ENCODE measurements at places on chromosomes 3 and 15. TPM values are rescaled to one million over a fixed set of nuclear protein-coding genes. Genes with fewer than 3 reads are reported as not detected.
A peak's percentile ranks its signal among the peaks of the same experiment; 100 is the strongest.

DNA sequence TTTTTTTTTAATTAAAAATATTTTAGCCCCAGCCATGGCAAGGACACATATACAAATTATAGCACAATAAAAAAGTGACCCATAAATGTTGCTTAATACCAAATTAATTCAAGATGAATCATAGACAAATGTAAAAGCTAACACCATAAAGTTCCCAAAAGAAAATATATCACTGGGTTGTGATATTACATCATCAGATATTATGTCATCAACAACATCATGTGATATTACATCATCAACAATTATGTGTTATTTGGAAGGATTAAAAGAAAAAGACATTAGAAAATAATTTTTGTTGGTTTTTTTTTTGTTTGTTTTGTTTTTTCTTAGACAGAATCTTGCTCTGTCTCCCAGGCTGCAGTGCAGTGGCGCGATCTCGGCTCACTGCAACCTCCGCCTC, 34.5 kb upstream of the ABHD10 start:
- no peak for DNase-seq

- DNase-seq, result no peak
These were observed 139.1 kb downstream of the LSAMP start for GRCh38 chr3:116306149-116306548.

DNA sequence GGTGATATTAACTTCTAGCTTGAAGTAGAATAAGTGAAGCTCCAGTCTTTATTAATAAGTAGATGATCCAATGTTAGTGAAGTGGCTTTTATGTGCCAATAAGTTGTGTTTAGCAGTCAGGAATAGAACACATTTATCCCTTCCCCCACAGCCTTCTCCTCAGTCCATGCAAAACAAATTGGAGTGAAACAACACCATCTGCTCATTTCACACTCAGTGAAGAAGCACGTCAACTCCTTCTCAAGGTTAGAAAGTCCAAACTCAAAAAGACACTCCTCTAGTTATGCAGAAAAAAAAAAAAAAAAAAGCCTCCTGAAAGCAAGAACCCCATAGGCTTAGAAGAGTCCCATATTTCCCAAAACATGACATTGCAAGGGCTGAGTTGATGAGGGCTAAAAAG, 18.0 kb upstream of the NEO1 start:
- DNase-seq, result no peak

DNA sequence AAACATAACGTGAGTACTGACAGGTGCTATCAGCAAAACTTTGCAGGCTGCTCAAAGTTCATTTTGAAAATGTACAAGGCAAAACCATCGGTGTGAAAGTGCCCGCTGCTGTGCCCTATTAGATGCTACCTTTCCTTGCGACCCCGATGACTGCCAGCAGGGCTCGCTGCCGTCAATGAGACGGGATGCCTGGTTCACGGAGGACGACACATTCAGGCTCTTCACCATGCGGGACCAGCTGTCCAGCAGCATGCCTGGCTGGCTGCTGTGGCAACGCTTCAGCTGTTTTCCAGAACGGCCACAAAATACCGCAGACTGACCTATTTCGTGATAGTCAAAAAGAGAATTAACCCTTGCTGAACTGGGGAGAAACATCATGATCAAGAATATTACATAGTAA, 92.7 kb upstream of the OCA2 start:
- no peak for DNase-seq

DNA sequence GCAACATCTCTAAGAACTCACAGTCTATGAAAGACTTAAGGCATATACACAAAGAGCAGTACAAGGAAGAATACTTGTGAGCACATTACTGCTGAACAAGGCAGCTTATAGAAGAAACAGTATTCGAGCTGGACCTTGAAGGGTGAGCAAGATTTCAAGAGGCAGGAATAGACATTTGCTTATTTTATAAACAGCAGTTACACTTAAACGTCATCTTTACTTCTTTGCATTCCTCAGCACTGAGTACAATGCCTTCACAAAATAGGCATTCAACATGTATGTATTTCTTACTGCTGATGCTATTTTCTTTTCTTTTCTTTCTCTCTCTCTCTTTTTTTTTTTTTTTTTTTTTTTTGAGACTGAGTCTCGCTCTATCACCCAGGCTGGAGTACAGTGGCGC, 205.8 kb downstream of the ZIC4 start:
- no peak for DNase-seq

DNA sequence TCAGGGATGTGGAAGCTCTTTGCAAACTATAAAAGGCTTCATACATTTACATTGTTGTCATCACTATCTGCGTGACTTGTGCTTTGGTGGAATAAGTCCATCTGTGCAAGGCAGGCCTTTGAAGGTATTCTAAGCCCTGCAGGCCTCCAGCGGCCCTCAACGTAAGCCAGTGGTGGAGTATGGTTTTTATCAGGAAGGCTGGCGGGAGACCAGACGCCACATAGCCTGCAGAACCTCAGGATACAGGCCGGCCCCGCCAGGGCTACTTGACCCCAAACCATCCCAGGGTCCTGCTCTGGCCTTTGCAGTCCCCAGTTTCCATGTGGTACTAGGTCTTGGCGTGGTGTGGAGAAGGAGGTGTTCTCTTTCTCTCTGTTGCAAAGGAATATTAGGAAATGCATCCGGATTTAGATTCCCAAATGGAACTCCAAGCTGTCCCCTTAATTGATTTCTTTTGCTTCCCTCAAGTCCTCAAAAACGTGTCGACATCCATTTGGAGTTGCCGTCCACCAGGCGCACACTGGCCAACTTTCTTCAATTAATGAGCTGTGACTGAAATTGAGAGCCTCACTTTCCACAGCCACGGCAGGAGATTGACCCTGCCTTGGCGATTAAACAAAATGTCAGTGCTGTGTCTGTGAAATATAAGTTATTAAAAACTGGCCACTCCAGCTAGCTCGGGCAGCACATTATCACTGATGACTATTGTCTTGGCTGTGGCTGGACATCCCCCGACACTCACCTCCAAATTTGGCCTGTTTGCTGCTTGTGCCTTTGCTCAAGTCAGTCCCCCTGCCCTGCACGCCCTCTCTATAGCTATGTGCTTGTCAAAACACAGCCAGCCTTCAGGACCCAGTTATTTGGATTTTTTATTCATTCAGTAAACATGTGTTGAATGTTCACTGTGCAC, 239.8 kb upstream of the TLE3 start:
- DNase-seq, result peak; percentile 62

GRCh38 chr3:9255976-9256375, 6.5 kb upstream of the SRGAP3 start:
- DNase-seq, result no peak

DNA sequence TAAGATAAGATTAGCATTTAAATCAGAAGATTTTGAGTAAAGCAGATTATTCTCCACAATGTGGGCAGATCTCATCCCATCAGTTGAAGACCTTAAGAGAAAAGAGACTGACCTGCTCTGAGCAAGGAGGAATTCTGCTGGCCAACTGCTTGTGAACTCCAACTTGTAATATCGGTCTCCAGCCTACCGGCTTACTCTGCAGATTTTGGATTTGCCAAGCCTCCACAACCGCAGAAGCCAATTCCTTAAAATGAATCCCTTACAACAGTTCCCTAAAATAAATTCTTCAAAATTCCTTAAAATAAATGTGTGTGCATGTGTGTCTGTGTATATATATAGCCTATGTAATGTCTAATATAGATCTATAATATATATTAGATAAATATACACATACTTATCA, 107.4 kb upstream of the KLF13 start:
- no peak for DNase-seq

DNA sequence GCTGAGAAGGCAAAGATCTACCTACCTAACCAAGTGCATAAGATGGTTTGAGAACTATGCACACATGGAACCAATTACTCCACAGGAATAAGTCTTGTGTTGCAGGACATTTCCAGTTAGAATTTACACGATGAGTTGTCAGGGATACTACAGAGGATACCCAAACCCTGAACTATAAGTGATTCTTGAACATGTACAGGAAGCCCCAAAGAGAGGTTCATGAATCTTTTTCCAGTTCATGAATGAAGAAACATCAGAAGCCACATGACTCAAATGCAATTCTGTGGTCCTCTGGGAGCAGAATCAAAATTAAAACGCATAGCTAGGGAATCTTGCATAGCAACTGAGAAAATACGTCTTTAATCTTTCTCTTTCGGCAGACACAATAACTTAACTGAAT, 114.1 kb upstream of the LMCD1 start:
- DNase-seq, result no peak

DNA sequence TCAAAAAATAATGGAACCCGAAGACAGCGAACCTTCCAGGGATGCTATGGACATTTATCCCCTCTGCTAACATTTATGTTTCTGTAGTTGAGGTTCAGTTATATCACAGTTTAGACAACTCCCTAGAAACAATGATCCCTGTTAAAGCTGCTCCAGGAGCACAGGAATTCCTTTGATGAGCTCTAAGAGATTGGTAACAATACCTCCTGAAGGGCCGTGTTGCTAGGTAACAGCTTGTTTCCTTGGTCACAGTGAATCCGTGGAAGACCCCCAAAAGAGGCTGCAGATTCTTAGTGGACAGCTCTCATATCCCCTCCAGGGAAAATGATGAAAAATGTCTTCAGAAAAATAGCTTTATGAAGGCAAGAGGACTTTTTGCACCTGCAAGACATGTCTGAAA, 160.2 kb downstream of the SERPINI1 start:
- DNase-seq, result no peak

GRCh38 chr3:34323517-34323916, 525.1 kb downstream of the PDCD6IP start:
- DNase-seq, result no peak

GRCh38 chr3:25377042-25377441, 51.0 kb upstream of the RARB start:
- DNase-seq, result no peak

GRCh38 chr3:139934613-139935015, 371 bp upstream of the CLSTN2 start:
- DNase-seq, result peak; percentile 86

DNA sequence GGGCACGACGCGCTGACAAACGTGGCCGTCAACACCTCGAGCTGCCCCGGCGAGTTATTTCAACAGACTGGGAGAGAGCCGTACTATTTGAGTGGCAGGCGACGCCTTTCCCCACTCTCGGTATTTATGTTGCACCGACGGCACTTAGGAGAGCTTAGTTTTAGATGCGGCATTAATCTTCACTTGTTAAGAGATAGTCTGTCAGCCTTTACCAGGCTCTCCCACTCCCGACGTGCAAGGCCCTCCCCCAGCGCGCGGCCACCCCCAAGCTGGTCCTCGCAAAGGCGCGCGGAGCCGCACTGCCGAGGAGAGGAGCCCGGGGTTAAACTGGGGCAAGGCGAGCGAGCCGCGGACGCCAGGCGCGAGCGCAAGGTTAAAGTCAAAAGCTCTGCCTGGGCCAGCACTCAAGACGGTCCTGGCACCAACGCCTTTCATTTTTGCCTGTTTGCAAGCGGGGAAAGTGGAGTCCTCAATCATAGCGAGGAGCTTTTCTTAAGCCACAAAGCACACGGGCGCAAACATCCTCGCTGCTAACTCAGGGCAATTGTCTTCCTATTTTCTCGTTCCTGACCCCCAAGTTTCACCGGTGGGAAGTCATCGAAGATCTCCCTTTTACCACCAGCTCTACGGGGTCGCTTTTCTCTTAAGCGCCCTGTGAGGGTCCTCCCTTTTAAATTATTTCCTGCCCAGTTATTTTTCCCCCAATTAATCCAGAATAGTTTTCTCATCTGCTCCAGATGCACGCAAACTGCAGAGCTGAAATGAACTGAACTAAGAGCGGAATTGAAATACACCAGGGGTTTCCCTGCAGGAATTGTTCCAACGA, 86.6 kb downstream of the NR2F2 start:
- DNase-seq, result no peak

DNA sequence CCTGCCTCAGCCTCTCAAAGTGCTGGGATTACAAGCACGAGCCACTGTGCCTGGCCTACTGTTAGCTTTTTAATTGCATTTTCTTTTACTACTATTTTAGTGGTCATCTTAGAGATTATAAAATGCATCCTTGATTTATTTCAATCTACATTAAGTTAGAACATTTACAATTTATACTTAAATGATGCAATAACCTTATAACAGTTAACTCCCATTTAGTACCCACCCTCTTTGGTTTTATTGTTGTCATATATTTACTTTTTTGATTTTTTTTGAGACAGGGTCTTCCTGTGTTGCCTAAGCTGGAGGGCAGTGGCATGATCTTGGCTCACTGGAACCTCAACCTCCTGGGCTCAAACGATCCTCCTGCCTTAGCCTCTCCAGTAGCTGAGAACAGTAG, 77.3 kb downstream of the PPCDC start:
- no peak for DNase-seq

- no peak for DNase-seq
These were observed 260.3 kb downstream of the ERC2 start for GRCh38 chr3:56207922-56208321.

DNA sequence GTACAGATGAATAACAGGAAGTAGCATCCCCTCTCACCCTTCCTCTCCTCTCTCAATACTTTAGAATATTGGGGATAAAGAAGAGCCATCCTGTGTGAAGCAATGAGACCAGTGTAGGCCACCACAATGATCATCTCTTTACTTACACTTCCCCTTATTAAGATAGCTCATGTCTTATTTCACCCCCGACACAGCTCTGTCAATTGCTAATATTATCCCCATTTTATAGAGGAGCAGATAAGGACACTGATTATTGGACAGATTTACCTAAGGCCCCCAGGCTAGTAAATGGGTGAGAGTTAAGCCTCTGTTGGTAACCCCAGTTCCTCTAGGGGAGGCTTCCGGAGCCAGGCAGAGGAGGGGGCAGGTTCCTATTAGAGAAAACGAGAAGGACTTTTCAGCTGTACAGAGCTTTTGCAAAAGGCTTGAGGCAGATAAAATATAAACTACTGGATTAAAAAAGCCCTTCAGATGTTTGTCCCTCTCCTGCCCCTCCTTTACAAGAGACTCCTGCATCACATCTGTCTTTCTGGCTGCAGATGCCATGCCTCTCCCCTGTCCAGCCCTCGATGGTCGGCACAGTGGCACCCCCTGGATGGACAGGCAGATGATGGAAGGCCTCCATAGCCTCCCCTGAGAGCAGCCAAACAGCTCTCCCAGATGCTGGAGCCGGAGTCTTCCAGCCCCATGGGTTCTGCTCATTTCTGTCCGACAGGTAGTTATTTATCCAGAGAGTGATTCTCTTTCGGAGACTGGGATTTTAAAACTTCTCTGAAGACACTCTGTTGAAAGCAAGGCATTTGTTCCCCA, 49.4 kb upstream of the LCTL start:
- no peak for DNase-seq

DNA sequence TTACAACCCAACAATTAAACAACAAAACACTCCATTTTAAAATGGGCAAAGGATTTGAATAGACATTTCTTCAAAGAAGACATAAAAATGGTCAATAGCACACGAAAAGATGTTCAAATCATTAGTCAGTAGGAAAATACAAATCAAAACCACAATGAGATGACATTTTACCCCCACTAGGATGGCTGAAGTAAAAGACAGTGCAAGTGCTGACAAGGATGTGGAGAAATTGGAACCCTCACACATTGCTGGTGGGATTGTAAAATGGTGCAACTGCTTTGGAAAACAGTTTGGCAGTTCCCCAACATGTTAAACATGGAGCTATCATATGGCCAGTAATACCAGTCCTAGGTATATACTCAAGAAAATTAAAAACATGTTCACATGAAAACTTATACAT, 11.6 kb downstream of the GALNT15 start:
- DNase-seq, result no peak

The ZPLD1 gene
- total RNA-seq, result not detected

The SIDT1 gene
- 0.13 TPM for total RNA-seq

The PLA2G4F gene
- total RNA-seq, result 117 TPM

The TGM5 gene
- 72.5 TPM for total RNA-seq

Measured in lower leg skin (tissue), 4 donors.